ENCODE measurements at places on chromosomes 7 and 10. TPM values are rescaled to one million over a fixed set of nuclear protein-coding genes. Genes with fewer than 3 reads are reported as not detected.

DNA sequence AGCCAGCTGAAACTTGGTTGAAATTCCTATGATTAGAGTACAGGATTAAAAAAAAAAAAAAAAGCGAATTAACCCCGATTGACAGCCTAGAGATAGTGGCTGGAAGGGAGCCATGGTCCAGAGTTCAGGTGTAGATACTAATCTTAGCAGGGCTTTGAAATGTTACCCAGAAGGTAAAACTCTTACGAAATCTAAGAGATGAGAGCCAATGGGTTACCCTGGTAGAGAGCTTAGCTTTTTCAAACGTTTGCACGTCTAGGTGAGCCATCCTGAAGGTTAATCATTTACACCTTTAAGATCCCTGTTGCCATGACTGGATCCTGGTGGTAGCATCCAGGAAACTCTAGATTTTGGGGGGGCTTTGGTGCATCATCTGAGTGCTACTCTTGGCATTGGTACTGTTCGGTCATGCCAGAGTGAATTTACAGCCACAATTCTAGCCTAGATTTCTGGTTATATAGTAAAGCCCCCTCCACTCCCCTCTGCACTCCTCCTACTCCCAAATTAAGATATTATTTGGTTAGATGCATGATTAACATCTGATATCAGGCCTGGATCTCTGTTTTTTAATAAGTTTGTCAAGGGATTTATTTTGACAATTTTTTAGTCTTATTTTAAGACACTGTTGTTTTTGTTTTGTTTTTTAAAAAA, 1.2 kb downstream of the AGFG2 start:
- DNase-seq = no peak
- peak overlapping the region; percentile 100 for H3K4me3 ChIP-seq
- H3K4me1 ChIP-seq = peaks cover 46% of the 10 kb centered on the region
- H3K36me3 ChIP-seq = peaks cover 3% of the 10 kb centered on the region

GRCh38 chr7:85705076-85705475, 518.2 kb upstream of the SEMA3D start:
- no peaks in the 10 kb centered on the region for H3K27me3 ChIP-seq
- H3K4me1 ChIP-seq = no peaks in the 10 kb centered on the region
- no peak for DNase-seq
- no peak overlapping the region for H3K27ac ChIP-seq
- no peak overlapping the region for H3K4me3 ChIP-seq
- H3K36me3 ChIP-seq = no peaks in the 10 kb centered on the region

- H3K27me3 ChIP-seq = no peaks in the 10 kb centered on the region
- no peaks in the 10 kb centered on the region for H3K36me3 ChIP-seq
- no peak overlapping the region for H3K27ac ChIP-seq
- DNase-seq = no peak
- H3K4me3 ChIP-seq = no peak overlapping the region
- H3K4me1 ChIP-seq = no peaks in the 10 kb centered on the region
Observed at GRCh38 chr10:85623758-85624157, 742.8 kb downstream of the GRID1 start.

The GPR37 gene
- not detected for total RNA-seq

The SNX10 gene
- total RNA-seq = 32.3 TPM

Measured in activated B cell treated with CpG ODN at 0.5 μM for 24 hours (primary cell).